ENCODE measurements at places on chromosomes 11 and 22.

GRCh38 chr11:95067039-95067840 is 521 bp downstream of the SRSF8 start:
- DNase-seq = peak; percentile 72

GRCh38 chr22:18979957-18980356 is 43.9 kb upstream of the PRODH start:
- DNase-seq = no peak

GRCh38 chr11:24046731-24047130 is 450.1 kb upstream of the LUZP2 start:
- DNase-seq = no peak

- DNase-seq = no peak
These were observed 79.4 kb downstream of the ATM start for GRCh38 chr11:108302121-108302785.

DNA sequence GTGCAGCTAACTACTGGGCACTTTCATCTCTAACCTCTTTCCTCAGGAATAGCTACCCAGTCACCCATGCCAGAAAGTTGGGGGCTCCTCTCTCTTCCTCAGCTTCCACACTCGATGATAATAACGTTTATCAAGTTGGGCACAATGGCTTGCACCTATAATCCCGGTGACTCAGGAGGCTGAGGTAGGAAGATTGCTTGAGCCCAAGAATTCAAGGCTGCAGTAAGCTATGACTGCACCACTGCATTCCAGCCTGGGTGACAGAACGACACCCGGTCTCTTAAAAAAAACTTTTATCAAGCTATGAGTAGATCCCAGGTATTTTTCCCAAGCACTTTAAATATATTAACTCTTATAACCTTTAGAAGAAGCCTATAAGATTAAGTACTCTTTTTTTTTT is 2.0 kb downstream of the SF3A1 start:
- DNase-seq = no peak

DNA sequence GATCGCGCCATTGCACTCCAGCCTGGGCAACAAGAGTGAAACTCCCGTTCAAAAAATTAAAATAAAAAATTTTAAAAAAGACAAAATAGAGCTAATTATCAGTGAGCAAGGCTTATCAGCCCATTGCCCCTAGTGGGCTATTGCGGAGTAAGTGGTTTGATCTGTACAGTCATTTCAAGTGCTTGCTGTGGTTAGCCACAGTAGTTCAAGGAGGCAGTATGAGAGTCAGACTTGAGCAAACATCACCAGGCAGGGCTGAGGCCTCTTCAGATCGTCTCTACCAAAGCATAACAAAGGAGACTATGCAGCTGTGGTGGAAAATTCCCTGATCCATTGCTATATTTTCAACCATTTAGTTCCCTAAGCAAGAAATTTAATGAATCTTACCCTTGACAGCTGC is 4.3 kb upstream of the SBF2 start:
- no peak for DNase-seq

DNA sequence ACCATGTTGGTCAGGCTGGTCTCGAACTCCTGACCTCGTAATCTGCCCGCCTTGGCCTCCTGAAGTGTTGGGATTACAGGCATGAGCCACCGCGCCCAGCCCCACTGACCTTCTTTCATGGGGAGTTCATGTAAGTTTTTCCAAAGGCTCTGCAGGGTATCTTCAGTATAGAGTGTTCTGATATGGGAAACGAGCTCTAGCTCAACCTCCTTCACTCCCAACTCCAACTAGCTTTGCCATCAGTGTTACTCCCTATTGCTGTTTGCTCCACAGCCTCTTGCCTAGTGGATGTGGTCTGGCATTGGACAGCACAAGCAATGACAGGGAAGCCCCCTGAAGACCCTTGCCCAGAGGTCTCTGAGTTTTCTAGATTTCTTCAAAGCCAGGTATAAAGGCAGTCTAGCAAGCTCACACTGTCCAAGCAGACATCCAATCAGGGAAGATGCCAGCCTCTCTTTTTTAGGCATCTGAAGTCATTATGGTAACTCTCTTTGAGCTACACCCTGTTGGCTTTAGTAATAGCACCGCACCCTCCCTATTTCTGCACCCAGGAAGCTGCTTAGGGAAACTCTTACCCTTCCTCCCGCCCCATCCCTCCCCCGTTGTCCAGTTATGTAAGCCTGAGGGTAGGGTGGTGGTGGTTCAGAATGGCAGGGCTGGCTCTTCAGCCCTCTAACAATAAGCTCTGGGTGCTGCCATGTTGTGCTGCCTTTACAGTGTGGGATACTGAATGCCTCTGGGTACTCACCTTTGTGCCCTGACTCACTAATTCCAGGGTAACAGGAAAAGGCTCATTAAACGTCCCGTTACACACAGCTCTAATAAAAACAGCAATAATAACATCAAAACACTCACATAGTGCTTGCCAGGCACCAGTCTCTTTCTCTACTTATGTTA is 41.4 kb upstream of the CLDN5 start:
- no peak for DNase-seq

GRCh38 chr11:26896719-26897118 is 97.2 kb upstream of the FIBIN start:
- no peak for DNase-seq

- no peak for DNase-seq
These were observed 12.7 kb downstream of the TMEM45B start for GRCh38 chr11:129828301-129828836.

DNA sequence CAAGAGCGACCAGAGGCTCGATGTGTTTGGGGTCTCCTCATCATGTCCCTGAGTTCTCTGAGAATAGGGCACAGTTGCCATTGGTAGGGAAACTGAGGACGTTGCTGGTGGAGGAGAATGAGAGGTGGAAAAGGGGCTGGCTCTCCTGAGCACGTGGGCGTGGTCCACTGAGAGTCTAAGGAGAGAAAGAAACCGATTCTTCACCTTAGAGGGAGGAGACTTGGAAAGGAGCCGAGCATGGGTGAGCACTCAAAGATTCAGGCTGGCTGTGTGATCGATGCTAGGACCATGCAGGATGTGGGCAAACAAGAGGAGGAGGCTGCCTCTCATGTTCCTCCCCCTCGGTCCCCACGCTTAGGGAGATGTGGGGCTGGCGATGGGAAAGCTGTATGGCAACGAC is 19.8 kb upstream of the TLCD5 start:
- no peak for DNase-seq

DNA sequence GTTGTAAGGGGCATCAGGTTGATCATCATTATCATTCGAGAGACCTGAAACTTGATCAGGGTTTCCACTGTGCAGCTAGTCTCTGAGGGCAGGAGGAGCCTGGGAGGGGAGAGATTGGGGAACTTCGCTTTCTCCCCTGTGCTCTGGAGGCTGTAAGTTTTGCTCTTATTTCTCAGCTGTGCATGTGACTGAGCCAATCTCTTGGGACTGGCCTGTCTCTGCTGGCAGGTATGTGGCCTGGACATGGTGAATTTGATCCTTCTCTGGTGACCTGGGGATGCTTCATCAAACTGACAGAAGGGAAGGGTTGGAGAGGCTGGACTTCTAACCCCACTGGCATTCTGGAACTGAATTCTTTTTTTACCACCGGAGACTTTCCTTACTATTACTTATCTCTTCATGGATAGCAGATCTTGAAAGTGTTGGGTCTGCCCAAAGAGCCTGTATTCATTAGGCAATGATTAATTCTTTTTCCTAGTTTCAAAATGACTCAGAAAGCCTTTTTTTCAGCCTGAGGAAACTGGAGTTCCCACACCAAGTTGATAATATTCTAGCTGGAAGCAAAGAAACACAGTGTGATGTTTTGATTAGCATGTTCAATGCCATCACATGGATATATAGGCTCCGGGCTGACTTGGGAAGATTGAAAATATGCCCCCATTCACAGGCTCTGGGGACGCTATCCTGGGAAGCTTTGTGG is 36.5 kb downstream of the TSPAN18 start:
- DNase-seq = no peak

DNA sequence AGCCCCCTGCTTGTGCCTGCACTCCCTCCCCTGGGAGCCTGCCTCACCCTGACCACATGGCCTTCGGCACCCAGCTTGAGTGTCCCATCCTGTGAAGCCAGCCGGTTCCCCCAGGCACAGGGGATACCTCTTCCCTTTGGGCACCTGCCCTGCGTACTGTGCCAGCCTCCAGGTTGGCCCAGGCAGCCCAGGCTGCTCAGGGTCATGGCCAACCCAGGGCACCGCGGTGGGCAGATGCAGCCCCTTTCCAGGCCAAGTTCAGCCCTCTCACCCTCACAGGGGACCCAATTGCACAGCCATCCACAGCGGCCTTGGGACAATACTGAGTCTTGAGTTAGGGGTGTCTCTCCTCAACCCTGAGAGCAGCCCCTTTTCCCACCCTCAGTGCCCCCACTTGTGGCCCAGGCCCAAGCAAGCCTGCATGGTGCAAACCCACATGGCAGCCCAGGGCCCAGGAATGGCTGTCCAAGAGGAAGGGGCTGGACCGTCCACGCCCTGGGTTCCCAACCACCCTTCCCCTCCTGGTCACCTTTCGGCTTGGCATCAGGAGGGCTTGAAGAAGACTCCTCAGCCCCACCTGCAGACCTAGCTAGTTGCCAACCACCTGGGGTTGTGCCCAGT is 87.7 kb downstream of the CDKN1C start:
- no peak for DNase-seq

- peak; percentile 43 for DNase-seq
These were observed 117.2 kb upstream of the IGLL5 start for GRCh38 chr22:22770280-22770871.

GRCh38 chr11:132238331-132238866 is 868.0 kb downstream of the NTM start:
- no peak for DNase-seq

- DNase-seq = no peak
These were observed 26.8 kb downstream of the MCM5 start for GRCh38 chr22:35426801-35427140.

- DNase-seq = no peak
These were observed 24.1 kb downstream of the RNF214 start for GRCh38 chr11:117256573-117256972.

- DNase-seq = no peak
These were observed 39.0 kb downstream of the ADAMTS8 start for GRCh38 chr11:130389335-130389935.

DNA sequence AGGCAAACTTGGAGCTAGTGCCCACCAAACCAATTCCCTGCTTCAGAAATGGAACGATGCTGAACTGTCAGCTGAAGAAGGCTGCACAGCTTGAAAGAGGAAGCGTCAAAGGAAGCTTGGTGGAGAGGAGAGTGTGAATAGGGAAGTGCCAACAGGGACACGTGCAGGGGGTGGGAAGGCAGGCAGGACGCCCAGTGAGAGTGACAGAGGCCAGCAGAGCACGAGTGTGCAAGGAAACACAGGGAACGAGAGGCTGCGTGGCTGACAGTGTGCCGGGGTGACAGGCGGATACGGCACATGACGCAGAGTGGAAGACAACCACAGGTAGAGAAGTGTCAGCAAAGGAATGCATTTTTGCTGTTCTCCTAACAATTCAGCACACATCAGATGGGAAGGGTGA is 196.4 kb downstream of the LARGE1 start:
- DNase-seq = no peak

DNA sequence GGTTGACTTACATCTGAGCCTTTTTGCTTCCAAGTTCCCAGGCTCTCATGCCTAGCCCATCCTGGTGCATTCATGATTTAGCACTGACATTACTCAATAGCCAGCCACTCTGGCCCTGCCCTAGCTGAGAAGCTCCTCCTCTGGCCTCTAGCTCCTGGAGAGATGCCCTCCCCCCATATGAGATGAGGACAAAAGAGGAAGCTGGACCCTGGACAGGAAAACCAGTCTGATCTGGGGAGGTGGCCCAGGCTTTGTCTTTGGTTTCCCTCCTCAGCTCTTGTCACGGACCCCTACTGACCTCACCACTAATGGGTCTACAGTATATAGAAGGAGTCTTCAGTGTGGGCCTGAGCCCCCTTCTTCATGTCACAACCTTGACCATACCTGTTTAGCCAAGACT is 3.0 kb downstream of the RHOG start:
- no peak for DNase-seq

- DNase-seq = no peak
These were observed 33.5 kb downstream of the OR4D9 start for GRCh38 chr11:59544869-59545178.

DNA sequence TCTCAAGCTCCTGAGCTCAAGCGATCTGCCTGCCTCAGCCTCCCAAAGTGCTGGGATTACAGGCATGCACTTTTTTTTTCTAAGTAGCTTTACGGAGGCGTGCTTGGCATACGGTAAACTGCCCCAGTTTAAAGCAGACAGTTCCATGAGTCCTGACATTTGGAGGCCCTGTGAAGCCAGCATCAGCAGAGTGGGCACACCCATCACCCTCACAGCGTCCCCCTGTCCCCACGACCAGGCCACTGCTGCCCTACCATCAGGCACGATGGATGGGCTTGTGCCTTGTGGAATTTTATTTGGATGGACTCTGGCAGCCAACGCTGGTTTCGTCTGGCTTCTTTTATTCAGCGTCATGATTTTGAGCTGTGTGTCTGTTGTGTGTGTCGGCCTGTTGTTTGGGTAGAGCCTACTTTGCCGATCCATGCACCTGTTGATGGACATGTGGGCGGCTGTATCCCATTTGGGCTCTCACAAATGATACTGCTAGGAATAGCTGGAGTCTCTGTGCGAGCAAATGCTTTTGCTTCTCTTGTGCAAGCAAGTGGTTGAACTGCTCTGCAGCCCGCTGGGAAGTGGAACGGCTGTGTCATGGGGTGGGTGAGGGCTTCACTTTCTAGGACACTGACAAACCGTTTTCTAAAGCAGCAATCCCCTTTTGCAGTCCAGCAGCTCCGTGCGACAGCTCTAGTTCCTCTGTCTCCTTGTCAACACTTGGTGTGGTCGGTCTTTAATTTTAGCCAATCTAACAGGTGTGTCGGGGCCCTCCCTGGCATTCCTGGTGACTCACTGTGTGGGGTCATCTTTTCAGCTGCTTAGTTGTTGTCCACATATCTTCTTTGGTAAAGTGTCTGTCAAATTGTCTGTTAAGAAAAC is 23.8 kb downstream of the KCNQ1 start:
- no peak for DNase-seq

DNA sequence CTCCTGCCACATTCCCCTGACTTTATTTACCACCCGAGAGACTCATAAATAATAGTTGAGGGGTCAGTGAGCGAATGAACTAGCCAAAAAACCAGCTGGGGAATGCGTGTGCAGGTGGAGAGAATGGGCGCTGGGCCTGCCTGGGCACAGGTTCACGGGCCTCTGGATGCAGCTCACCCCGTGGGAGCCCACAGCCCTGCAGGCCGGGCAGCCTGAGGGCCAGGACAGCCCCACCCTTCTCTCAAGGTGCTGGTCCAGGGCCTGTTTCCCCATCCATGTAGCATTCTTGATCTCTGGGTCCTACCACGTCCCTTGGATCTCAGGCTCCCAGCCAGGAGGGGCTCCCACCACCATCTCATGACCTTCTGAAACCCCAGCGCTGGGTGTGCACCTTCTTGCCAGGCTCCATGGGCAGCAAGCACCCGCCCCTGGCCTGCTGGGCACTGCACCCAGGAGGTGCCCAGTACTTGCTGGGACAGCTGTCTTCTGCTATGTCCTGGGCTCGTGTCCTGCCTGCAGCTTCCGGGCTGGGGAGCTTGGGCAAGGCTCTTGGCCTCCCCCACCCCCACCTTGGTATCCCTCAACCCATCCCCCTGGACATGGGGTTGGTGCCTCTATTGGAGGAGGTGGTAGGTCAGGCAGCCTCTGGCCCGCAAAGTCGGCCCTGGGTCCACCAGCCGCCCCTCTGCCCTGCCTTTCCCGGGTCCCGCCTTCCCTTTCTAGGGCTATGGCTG is 43.1 kb upstream of the CCDC188 start:
- DNase-seq = no peak

GRCh38 chr11:134471087-134471715 is 59.2 kb upstream of the B3GAT1 start:
- no peak for DNase-seq

- DNase-seq = no peak
These were observed 1509.3 kb downstream of the FAM181B start for GRCh38 chr11:81224396-81224795.

GRCh38 chr11:69915501-69916250 is 96.5 kb upstream of the FGF3 start:
- no peak for DNase-seq
